Activated T-helper 17 cell treated with anti-CD3 and anti-CD28 coated beads, Interleukin-2, amount 50 U/mL, for 72 hours (primary cell): ENCODE measurements at places on chromosomes 7 and 10.

- peak; percentile 97 for ATAC-seq
Measured at GRCh38 chr7:143892527-143893300, 9.3 kb downstream of the TCAF1 start.

DNA sequence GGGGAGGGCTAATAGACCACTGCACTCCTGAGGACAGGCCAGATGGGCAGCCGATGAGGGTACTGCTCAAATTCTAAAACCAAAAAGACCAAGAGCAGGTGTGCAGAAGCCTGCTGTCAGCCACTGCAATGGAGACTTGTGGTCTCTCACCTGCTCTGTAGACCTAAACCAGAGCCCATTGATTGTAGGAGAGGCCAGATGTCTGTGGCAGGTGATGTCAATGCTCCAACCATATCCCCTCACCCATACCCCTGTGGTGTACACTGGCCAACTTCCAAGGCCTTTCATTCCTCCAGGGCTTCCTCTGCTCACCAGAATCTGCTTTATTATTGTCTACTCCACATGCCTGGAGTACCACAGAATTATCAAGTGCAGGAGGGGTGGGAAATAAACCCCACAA lies 116.9 kb upstream of the CHST15 start:
- ATAC-seq, result no peak

DNA sequence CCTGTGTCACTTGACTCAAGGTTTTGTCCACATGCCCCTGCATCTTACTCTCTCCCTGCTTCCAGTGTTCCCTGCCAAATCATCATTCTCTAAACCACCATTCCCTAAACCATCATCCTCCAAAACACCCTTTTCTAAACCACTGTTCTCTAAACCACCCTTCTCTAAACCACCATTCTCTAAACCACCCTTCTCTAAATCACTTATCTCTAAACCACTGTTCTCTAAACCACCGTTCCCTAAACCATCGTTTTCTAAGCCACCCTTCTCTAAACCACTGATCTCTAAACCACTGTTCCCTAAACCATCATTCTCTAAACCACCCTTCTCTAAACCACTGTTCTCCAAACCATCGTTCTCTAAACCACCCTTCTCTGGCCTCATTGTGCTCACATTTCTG lies 142.1 kb downstream of the CXCL12 start:
- no peak for ATAC-seq

DNA sequence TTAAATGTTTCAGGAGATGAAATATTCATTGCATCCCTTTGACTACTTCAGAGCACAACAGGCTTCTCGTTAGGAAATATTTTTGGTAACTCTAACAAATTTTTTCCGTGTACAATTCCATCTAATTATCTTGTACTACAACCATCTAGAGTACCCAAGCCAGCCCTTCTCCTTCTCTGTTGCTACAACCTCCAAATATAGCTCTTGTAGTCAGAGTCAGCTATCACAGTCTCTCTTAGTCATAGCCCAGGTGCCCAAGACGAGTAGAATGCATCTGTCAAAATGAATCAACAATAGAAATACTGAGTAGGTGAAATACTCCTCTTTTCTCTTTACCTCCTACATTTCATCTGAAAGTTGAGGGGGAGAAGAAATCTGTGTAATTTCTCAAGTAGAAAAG lies 74.0 kb downstream of the INHBA start:
- ATAC-seq, result peak; percentile 80

DNA sequence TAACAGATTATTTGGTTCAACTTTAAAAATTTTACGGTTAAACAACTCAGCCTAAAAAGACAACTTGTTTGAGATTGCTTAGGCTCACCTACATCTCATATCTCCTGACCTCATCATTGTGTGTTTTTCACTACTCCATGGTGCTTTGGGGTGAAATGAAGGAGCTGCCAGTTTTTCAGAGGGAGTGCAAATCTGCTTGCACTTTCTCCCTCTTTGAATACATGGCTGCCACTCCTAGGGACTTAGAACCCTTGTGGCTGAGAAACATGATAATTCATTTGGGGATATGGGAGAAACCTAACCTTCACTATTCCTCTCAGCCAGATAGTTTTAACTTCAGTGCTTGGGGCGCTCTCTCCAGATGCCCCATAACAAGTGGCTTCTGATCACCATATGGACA lies 2.7 kb downstream of the CCSER2 start:
- ATAC-seq, result no peak

DNA sequence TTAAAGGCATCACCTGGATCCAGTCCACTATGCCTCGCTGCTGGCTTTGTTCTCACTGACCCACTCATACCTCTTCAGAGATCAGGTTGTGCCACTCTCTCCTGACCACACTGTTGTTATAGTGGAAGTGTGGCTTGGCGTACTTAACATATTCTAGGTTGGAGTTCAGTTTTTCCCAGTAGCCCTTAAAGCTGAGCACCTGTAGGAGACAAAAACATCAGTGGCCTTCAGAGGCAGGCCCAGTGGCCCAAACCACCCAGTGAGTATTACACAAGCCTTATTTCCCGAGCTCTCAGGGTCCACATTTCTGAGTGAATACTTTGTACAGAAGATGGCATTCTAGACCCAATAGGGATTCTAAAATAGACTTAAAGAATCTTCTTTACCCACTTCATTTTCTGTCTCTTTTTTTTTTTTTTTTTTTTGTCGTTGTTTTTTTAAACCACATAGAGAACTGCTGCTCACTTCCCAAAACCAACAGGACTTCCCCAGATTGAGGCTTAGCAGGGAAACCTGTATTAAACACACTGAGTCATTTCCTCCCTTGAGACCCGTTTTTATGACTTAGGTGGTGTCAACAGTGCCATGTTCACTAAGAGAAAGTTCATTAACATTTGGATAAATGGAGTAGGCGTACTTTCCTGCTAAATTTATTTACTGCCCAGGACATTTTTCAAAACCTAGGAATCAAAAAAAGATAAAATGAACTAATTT lies 85.8 kb downstream of the GSAP start:
- ATAC-seq, result peak; percentile 72

- peak; percentile 75 for ATAC-seq
Measured at GRCh38 chr7:106365252-106366005, 80.6 kb upstream of the NAMPT start.

DNA sequence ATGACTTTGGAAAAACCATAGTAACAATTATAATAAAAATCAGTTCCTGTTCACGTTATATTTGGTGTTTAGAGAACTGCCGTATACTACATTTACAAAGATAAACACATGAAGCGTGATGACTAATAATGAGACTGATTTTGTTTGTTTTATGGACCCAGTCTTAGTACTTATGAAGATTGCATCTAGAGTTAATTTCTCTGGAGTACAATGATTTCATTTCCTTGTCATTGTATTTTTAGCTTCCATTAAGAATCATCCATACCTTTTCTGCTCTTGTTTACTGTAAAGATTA lies 2.9 kb downstream of the RBM20 start:
- ATAC-seq, result no peak
